ENCODE measurements at places on chromosomes 3 and 15. TPM values are rescaled to one million over a fixed set of nuclear protein-coding genes. Genes with fewer than 3 reads are reported as not detected.
A peak's percentile ranks its signal among the peaks of the same experiment; 100 is the strongest.

DNA sequence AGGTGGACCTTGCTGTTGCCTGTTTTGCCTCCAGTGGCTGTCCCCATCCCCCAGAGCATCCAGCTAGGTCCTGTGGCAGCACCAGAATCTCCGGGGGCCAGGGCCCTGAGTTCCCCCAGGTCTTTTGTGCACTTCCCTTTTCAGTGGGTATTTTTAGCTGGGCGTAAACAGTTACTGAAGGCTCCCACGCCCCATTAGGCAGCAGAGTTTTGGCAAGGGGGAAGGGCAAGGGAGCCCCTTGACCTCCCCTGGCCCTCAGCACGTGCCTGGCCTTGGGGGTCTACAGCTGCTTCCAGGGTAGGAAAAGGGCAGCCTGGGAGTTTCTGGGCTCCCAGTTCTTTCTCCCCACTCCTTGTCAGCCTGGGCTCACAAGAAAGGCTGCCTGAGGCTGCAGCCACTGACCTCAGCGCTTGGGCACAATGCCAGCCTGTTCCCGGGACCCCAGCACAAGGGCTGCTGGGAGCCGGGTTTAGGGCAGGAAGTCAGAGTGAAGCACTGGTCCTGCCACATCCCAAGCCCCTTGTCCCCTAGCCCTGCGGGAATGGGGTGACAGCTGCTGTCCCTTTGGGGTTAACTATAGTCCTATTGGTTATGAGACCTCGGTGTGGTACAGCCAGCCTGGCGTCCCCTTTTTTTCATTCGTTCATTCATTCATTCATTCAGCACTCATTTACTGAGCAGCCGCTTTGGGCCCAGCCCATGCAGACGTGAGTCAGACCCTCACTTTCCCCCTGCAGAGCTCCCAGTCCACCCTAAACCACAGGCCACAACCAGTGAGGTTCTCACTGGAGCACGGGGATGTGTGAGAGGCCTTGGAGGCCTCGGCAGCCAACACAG, 8.4 kb downstream of the CSK start:
- DNase-seq: peak; percentile 90

DNA sequence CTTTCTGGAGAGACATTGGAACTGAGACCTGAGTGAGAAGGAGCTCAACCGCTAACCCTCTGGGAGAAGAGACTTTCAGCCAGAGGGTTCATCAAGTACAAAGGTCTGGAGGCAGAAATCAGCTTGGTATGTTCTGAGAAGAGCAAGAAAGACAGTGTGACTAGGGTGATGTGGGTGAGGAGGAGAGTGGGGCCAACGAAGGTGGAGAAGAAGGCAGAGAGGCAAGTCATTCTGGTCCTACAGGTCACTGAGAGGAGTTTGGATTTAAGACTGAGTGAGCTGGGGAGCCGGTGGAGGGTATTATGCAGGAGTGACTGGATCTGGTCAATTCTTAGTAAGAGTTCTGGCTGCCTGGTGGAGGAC, 12.2 kb downstream of the XIRP1 start:
- DNase-seq: no peak

DNA sequence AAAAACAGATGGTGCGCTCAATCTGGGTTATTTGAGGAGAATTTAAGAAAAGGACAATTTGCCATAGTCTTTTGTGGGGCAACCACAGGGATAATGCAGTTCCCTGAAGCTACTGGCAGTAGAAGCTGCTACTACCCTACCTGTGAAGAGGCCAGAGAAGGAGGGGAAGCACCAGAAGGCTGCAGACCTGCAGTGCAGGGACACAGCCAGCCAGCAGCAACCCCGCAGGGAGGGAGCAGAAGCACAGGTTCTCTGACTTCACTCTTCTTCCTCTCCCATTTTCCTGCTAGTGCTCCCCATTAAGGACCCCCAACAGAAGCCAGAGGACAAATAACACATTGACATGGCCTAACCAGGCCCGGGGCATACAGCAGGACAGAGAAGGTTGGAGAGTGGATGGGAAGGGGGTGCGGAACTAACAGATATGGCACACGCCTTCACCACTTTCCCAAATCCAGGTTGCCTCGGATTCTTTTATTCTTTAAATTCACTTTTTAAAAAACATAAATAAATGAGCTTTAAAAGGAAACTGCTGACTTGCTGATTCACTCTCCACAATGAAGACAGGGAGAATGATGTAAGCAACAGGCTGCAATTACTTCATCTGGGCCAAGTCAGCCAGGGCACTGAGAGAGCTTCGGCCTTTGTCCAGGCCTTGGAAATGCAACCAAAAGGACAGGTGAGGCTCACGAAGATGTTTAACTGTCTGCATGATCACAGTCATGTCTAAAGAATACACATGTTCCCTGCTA, 30.1 kb downstream of the POPDC2 start:
- no peak for DNase-seq

DNA sequence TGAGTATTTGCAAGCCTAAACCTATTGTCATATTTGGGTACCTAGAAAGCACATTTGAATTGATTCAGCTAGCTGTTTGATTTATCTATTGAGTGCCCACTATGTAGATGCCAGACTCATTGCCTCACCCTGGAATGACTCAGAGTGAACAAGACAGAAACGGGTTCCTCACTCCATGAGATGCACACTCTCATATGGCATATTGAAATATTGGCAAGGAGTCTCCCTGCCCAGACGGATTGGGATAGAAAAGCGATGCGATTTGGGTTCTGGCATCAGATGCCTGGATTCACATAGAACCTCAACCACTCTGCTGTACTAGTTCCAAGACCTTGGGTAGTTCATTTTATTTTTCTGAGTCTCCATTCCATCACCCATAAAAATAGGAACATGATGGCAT, 22.5 kb downstream of the LRRN1 start:
- DNase-seq: no peak

- DNase-seq: no peak
Measured at GRCh38 chr3:141368925-141369794, 856 bp downstream of the ZBTB38 start.

DNA sequence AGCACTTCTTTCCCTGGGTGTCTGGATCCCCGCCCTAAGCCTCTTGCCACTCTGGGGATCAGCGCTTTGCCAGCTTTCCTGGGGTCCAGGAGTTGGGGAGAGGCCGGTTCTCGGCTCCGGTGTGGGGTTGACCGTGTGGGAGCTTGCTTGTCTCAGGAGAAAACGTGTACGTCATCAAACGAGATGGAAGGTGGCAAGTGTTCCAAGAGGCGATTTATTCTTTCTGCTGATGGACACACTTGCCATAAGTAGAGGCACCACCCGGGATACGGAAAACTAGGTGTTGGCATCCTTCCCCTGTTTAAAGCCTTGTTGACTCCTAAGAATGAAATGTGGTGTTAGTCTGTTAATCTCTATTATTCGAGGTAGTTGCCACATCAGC, 295 bp downstream of the ZWILCH start:
- no peak for DNase-seq

GRCh38 chr3:194250098-194251002, 100.8 kb downstream of the CPN2 start:
- DNase-seq: no peak

The CFAP100 gene
- not detected for total RNA-seq

The IMPDH2 gene
- 90.8 TPM for total RNA-seq
